ENCODE measurements at places on chromosomes 1 and 21.

- DNase-seq: no peak
Observed at GRCh38 chr1:150404465-150404864, 40.5 kb downstream of the RPRD2 start.

DNA sequence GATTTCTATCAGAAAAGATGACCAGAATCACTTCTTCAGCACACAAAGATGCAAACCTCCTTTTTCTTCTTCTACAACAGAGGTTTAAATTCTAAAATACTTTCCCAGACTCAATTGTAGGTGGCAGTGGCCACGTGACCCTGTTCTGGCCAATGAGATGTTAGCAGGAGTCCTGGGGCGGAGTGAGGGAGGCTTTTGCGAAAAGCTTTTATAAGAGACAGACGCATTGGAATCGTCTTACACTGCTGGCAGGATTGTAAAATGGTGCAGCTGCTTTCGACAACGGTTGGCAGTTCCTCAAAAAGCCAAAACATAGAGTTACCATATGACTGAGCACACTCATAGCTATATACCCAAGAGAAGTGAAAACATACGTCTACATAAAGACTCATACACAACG lies 87.0 kb upstream of the MAGI3 start:
- no peak for DNase-seq

GRCh38 chr1:65407877-65408276 lies 12.6 kb upstream of the LEPR start:
- DNase-seq: no peak

DNA sequence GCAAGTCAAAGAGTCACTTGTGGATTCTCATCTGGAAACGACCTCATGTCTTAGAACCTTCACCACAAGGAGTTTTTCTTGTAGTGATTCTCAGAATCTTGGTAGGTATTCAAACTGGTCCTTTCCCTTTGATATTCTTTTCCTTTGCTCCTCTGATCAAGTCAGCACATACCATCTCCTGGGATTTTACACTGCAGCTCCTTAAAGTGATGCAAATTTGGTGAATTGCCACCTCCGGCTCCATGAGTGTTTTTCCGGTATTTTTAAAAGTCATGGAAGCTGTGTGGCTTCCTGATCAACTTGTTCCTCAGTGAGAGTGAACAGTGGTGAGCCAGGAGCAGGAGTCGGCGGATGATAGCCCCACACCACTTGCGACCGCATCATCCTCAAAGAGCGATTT lies 182.1 kb upstream of the DAB1 start:
- DNase-seq: no peak

DNA sequence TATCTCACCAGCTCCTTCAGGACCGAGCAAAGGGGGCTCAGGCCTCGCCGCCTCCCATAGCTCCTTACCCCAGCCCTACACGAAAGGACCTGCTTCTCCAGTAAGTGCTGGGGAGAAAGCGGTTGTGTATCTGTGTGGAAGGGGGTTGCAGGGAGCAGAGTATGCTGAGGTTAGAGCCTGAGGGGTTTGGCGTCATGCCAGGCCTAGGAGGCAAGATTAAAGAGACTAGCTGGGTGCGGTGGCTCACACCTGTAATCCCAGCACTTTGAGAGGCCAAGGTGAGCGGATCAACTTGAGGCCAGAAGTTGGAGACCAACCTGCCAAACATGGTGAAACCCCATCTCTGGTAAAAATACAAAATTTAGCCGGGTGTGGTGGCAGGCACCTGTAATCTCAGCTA lies 14.1 kb upstream of the RASSF5 start:
- DNase-seq: no peak

DNA sequence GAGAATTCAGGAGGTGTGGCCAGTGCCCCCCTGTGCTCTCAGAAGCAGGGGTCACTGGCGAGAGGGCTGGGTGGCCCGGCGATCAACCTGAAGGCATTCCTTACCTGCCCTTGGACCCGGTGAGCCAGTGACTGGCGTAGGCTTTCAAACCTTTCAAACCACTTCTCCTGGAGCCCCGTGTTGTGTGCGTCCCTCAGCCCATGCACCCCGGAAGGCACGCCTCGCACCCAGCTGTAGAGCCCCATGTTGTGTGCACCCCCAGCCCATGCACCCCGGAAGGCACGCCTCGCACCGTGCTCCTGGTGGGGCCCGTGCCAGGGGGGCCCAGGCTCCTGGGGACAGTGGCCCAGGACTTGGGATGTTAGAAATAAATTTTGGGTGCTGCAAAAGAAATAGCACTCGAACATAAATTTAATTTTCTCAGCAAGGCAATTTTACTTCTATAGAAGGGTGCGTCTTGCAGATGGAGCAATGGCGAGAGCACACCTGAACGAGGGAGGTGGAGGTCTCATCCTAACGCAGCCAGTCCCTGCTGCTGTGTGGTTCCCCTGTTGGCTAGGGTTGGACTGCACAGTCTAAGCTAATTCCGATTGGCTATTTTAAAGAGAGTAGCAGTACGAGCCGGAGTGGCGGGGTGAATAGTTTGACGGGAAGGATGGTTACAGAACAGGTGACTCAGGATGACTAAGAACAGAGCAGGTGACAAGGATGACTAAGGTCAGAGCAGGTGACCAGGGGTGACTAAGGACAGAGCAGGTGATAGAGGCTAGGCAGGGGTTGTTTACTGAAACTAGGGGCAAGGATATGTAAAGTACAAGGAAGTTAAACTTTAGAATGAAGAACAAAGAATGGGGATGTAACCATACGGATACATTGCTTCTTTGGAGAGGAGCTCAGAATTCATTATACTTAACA lies 47.4 kb downstream of the PRKCZ start:
- no peak for DNase-seq

GRCh38 chr21:43602266-43603232 lies 56.7 kb downstream of the HSF2BP start:
- no peak for DNase-seq

GRCh38 chr1:195495720-195496635 lies 1112.3 kb downstream of the KCNT2 start:
- DNase-seq: no peak

GRCh38 chr21:43739621-43740435 lies 20.9 kb downstream of the PDXK start:
- no peak for DNase-seq

DNA sequence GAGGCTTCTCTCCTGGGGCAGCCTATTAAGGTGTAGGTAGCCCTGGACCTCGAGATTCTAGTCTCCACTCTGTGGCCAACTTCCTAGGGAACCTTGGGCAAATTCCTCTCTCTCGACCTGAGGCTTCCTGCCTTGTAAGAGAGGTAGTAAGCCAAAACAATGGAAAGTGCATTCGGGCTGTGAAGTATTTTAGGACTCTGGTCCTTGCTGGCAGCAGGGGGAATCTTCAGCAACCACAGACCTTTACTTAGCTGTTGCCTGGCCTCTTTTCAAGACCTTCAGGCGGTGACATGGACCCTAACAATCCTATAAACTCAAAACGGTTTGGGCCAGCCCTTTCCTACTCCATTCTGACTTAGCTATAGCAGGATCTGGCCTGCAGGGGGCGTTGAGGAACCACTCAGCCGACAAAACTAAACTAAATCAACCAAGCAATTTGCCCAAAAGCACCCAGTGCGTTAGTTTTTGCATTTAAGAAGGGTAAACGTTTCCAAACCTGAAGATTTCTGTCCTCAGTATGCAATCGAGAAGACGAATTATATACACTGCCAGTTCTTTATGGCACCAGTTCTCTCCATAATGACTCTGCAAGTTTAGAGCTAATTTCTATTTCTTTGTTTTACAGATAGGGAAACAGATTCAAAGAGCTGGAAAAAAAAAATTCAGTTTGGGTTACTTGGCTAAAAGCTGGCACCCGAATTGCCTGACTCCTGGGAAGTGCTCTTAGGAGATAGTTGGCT lies 10.9 kb upstream of the SESN2 start:
- DNase-seq: peak; percentile 68

DNA sequence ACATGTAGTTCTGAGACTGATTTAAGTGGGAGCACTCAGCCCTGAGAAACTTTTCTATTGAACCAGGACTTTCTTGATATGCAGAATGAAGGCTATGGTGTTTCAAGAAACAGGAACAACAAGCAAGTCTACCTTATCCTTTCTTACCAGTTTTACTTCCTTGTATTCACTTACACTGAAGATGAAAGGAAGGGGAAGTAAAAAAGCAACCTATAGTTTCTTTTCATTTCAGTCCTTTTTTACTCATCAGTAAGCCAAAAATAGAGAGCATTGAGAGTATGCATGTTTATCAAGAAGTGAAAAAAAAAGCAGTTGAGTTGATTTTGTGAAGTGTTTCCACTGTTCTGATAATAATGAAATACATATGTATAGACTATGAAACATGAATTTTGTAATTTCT lies 1010.3 kb downstream of the AMY1C start:
- no peak for DNase-seq

DNA sequence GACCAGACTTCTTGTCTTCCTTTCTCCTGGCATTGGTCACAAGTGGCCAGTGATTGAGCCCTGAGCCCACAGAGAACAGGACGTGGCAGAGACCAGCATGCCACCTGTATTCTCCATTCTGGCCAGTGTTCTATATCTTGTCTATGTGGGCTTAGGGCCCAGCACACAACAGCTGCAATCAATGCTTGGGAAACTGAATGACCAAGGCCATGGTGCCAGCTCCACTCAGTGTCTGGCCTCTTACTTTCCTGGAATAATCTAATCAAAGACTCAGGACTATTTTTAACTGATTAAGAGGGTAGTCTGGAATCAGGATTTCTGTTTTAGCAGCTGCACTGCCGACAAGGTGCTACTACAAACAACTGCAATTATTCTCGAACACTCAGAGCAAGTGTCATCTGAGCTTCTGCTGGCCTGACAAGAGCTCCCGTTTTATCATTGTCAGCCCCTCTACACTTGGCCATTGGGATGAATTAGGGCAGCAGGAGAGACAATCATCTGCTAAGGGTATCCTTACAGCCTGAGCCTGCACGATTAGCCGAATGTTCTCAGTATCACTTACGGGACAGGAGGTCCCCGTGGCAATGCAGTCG lies 74.4 kb upstream of the GRIK3 start:
- DNase-seq: no peak

GRCh38 chr1:204426971-204427701 lies 15.5 kb upstream of the PPP1R15B start:
- DNase-seq: no peak

DNA sequence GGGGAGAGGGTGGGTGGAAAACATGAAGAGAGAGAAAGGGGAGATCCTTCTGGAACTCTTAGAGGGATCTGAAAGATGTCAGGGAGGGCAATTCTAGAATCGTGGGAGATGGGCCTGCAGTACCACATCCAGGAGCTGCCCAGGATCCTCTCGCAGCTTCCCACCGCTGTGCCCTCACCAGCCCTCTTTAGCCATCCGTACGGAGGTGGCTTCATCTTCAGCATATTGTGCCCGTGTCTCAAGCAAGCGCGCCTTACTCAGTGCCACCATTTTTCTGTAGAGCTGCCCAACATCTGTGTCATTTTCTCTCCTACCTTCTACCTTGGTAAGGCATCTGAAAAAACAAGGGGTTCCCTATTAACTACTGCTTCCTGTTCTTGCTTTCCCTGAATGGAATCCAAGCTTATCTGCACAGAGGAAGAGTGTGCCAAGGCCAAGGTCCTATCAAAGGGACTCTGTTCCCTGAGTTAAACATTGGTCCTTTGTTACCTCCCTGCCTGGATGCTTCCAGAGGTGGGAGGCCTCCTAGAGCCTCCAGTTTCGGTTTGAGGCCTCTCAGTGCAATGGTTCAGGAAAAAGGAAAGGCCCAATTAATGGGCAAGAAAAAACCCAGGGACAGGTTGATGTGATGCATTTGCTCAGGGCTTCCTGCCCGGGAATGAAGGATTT lies 23.2 kb downstream of the C1orf116 start:
- no peak for DNase-seq

- DNase-seq: no peak
Observed at GRCh38 chr1:54070171-54070837, 16.9 kb downstream of the TCEANC2 start.

DNA sequence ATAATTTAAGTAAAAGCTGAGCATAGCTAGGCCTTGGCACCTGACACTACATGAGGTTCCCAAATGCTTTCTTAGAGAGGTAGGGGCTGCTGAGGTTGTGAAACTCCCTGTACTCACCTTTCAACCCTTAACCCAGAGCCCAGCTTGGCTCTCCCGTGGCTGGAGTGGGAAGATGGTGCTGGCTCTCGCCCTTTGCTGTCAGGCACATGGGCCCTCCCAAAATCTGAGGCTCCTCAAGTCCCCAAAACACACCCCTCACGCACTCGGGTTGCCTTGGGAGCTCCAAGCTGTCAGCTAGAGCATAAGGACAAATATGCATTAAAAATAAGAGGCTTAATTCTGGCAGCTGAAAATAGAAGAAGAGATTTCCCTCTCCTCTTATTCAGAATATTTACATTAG lies 46.7 kb upstream of the PLPPR4 start:
- DNase-seq: no peak

DNA sequence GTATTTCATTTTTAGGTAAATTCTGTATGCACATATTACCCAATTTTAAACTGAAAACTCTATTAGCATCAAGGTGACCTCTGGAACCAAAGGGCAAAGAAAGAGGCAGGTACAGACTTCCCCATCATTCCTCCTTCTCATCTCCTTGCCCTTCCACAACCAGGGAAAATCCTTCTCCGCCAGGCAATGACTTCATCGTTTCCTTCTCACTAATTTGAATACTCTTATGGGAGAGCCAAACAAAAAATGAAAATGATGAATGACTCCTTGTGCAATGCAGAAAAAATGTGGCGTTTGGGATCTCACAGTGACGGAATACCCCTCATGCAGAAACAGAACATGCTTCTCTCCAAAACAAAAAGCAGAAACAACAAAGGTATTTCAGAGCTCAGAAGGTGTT lies 83.7 kb downstream of the HLCS start:
- no peak for DNase-seq

GRCh38 chr1:34982820-34983376 lies 2.2 kb downstream of the TMEM35B start:
- DNase-seq: no peak

DNA sequence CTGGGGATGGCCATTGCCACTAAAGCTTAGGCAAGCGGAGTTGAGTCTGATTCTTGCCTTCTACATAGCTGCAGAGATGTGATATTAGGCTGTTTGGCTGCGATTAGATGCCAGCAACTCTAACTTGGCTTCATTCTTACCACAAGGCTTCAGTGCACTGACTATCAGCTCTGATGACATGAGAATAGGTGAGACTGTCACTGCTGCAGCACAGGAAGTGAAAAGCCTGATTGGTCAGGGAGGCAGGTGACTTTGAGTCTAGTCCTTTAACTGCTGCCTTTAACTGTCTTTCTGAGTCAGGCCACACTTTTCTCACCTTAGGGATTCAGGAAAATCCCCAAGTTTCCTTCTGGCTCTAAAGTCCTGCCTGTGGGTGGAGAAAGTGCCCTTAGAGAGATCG lies 14.1 kb upstream of the PLXNA2 start:
- no peak for DNase-seq

- DNase-seq: no peak
Observed at GRCh38 chr1:26574719-26575251, 45.2 kb downstream of the RPS6KA1 start.

DNA sequence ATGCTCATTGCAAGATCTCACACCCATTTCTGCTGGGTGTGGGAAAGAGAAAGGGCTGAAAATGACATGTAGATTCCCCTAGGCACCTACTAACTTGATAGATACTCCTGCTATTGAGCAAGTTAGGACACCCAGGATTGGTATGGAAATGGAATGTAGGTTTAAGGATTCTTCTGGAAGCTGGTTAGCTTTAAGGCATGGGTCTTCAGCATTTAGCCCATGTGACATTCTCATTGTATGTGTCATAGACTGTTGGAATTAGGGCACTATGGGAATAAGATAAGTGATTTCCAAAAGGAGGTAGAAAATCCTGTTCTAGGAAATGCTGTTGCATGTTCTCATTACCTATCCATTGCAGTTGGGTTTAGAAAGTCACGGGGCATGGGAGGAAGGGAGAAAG lies 76.2 kb downstream of the DISC1 start:
- DNase-seq: no peak

- DNase-seq: no peak
Observed at GRCh38 chr1:19110257-19110927, 99.7 kb downstream of the UBR4 start.
